ENCODE measurements at places on chromosomes 3 and 15. TPM values are rescaled to one million over a fixed set of nuclear protein-coding genes. Genes with fewer than 3 reads are reported as not detected.

DNA sequence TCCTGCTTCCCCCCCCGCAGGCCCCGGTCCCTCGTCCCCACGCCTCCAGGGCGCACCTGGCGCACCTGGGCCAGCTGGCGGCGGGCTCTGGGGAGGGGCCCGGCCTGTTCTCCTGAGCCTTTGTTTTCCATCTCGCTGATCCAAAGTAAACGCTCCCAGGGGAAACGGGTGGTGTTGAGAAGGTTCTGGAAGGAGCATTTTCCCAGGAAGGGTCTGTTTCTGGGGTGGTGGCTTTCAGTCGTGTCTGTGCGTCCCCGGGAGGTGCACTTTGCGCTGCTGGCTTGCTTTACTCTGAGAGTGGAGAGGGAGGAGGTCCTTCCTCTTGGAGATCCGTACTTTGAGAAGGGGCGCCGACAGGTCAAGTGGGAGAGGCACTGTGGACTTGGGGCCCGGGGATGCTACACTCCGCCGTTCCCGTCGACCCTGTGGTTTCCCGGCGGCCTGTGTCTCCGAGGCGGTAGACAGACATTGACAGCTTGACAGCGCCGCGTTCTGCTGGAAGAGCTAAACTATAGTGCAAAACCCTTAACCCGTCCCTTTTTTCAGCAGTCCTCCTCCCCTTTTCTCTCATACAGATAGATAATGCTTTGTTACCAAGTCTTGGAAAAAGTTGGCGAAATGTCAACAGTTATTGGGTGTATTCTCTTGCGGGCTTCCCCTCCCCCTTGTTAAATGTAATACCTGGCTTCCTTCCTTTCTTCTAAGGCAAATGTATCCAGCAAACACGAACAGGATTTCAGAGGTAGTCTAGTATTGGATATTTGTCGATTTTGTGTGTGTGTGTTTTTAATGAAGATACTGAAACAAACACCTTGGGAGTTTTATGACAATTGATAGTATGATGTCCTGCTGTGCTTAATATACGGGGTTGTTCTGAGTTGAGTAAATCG is 6.5 kb downstream of the TPM1 start:
- H3K27me3 ChIP-seq = no peaks in the 10 kb centered on the region
- peak overlapping the region; percentile 49 for H3K4me3 ChIP-seq
- H3K36me3 ChIP-seq = peaks cover 4% of the 10 kb centered on the region
- DNase-seq = peak; percentile 76
- H3K27ac ChIP-seq = peak overlapping the region; percentile 63
- H3K4me1 ChIP-seq = no peaks in the 10 kb centered on the region

DNA sequence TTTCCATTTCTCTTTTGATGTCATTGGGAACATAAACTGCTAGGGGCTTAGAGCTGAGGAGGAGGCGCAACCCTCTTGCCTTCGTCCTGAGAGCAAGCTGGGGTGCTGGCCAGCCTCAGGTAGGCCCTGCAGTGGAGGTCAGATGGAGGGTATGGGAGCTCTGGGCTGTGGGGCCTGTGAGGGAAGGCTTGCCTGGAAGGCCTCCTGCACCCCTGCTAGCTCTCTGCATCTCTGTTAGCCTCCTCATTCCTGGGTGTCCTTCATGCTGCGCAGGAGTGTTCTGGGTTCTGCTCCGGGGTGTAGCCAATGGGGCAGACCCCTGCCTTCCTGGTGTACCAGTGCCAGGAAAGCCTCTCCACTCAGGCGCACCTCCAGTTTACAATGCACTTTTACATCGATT is 11.8 kb downstream of the GP5 start:
- no peak overlapping the region for H3K4me3 ChIP-seq
- no peak overlapping the region for H3K27ac ChIP-seq
- no peaks in the 10 kb centered on the region for H3K27me3 ChIP-seq

- H3K27ac ChIP-seq = no peak overlapping the region
- no peaks in the 10 kb centered on the region for H3K4me1 ChIP-seq
These were observed 923.7 kb downstream of the EPHA3 start for GRCh38 chr3:90031121-90031520.

GRCh38 chr15:101168463-101168824 is 83.4 kb downstream of the CHSY1 start:
- H3K4me1 ChIP-seq = peaks cover 4% of the 10 kb centered on the region
- H3K36me3 ChIP-seq = no peaks in the 10 kb centered on the region
- H3K27ac ChIP-seq = peak overlapping the region; percentile 47
- peak; percentile 90 for DNase-seq
- H3K4me3 ChIP-seq = no peak overlapping the region

- no peak overlapping the region for H3K4me3 ChIP-seq
- no peaks in the 10 kb centered on the region for H3K4me1 ChIP-seq
These were observed 93.1 kb downstream of the MYLK start for GRCh38 chr3:123791073-123791370.

GRCh38 chr3:163139600-163139999 is 1643.0 kb downstream of the OTOL1 start:
- no peak overlapping the region for H3K27ac ChIP-seq
- no peak overlapping the region for H3K4me3 ChIP-seq
- no peaks in the 10 kb centered on the region for H3K27me3 ChIP-seq
- no peak for DNase-seq
- no peaks in the 10 kb centered on the region for H3K36me3 ChIP-seq
- H3K4me1 ChIP-seq = no peaks in the 10 kb centered on the region

- no peak overlapping the region for H3K4me3 ChIP-seq
- no peaks in the 10 kb centered on the region for H3K27me3 ChIP-seq
- no peak overlapping the region for H3K27ac ChIP-seq
These were observed 160.9 kb downstream of the SMAD6 start for GRCh38 chr15:66862940-66863335.

DNA sequence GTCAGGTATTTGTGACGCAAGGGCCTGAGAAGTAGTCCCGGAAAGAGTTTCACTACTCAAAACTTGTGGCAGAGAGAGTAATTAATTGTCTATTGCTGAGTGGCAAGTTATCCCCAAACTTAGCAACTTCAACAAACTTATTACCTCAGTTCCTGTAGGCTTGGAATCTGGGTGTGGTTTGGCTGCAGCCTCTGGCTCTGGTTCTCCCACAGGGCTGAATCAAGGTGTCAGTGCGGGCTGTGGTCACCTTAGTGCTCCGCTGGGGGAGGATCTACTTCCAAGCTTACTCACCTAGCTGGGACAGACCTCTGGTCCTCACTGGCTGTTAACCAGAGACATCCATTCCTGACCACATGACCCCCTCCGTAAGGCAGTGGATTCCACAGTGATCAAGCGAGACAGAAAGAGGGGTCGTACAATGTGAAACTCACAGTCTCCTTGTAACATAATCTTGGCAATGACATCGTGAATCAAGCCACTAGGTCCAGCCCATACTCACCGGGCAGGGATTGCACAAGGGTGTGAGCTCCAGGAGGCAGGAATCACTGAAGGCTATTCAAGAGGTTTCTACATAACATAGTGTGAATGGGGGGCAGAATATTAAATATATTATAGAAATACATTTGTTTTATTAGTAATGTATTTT is 138.3 kb downstream of the RYR3 start:
- DNase-seq = no peak
- no peaks in the 10 kb centered on the region for H3K27me3 ChIP-seq
- H3K4me1 ChIP-seq = no peaks in the 10 kb centered on the region
- no peaks in the 10 kb centered on the region for H3K36me3 ChIP-seq
- no peak overlapping the region for H3K27ac ChIP-seq

- DNase-seq = no peak
- H3K36me3 ChIP-seq = no peaks in the 10 kb centered on the region
- H3K27ac ChIP-seq = no peak overlapping the region
These were observed 33.5 kb downstream of the RPL22L1 start for GRCh38 chr3:170836491-170836890.

DNA sequence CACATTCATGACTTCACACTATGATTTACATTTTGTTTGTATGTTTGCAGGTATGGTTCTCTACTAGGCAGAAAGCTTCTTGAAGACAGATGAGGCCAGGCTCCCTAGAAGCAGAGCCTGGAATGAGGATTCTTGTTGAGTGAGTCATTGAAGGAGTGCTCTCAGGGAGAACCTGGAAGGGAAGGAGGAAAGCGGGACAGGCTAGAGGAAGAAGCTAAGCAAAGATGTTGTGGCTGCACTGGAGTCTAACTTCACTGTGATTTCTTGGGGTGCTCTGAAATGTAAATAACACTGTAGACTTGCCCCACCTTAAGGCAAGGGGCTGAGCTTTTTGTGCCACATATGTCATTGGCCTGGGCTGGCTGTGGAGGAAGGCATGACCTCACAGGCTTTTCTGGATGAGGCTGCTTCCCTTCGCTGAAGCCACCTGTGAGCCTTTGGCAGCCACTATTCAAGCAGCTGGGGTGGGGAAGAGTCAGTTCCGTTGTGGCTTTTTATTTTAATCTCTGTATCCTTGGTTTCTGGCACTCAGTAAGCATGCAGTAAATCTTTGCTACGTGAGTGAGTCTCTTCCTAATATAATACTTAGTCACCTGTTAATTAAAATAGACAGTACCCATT is 307.3 kb downstream of the SV2B start:
- no peak overlapping the region for H3K27ac ChIP-seq
- DNase-seq = no peak
- no peak overlapping the region for H3K4me3 ChIP-seq
- H3K27me3 ChIP-seq = no peaks in the 10 kb centered on the region
- H3K4me1 ChIP-seq = no peaks in the 10 kb centered on the region
- no peaks in the 10 kb centered on the region for H3K36me3 ChIP-seq

DNA sequence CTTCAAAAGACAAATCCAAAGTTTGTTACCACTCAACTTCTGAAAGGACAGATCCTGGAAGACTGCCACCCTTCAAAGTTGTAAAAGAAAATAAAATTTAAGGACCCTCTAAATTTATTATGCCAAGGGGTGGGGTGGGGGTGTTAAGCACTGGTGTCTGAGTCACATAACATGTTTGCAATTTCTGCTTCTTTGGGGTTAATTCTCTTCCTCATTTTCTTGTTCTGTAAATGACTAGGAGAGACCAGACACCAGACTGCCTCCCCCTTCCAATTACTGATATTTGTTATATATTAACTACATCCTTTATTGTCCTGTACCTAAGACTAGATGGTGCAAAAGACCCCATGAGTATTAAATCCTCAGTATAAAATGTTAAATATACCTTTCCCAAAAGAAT is 242.8 kb downstream of the ZNF385D start:
- H3K36me3 ChIP-seq = no peaks in the 10 kb centered on the region
- no peak overlapping the region for H3K4me3 ChIP-seq
- no peak for DNase-seq
- H3K4me1 ChIP-seq = no peaks in the 10 kb centered on the region
- H3K27ac ChIP-seq = no peak overlapping the region
- H3K27me3 ChIP-seq = no peaks in the 10 kb centered on the region

DNA sequence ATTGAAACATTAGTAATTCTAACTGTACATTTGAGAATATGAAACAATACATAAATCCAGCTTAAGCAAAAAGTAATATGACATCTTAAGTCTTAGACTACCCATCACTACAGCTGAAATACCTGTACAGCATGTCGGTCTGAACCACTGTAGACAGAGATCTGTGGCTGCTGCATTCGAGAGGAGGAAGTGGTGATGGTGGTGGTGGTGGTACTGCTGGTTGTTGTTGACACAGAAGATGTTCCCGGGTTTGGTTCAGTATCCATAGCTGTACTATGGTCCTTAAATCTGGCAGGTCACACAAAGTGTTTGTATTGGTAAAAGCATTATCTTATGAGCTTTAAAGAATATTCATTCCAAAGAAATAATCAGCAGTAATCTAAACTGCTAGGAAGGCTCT is 2.9 kb downstream of the PHC3 start:
- no peak overlapping the region for H3K27ac ChIP-seq
- no peaks in the 10 kb centered on the region for H3K36me3 ChIP-seq
- H3K4me1 ChIP-seq = peaks cover 2% of the 10 kb centered on the region

- no peak overlapping the region for H3K27ac ChIP-seq
- H3K4me3 ChIP-seq = no peak overlapping the region
- no peaks in the 10 kb centered on the region for H3K27me3 ChIP-seq
These were observed 49.1 kb downstream of the CCK start for GRCh38 chr3:42216931-42217333.

The DUSP7 gene
- total RNA-seq = 54.1 TPM

The GOLGA6D gene
- 0.12 TPM for total RNA-seq

The GPR27 gene
- total RNA-seq = 1.6 TPM

The SLC22A14 gene
- 0.49 TPM for total RNA-seq

The RTP3 gene
- total RNA-seq = not detected

The GOLGA8G gene
- total RNA-seq = not detected
